ENCODE measurements at places on chromosomes 7 and 10.

DNA sequence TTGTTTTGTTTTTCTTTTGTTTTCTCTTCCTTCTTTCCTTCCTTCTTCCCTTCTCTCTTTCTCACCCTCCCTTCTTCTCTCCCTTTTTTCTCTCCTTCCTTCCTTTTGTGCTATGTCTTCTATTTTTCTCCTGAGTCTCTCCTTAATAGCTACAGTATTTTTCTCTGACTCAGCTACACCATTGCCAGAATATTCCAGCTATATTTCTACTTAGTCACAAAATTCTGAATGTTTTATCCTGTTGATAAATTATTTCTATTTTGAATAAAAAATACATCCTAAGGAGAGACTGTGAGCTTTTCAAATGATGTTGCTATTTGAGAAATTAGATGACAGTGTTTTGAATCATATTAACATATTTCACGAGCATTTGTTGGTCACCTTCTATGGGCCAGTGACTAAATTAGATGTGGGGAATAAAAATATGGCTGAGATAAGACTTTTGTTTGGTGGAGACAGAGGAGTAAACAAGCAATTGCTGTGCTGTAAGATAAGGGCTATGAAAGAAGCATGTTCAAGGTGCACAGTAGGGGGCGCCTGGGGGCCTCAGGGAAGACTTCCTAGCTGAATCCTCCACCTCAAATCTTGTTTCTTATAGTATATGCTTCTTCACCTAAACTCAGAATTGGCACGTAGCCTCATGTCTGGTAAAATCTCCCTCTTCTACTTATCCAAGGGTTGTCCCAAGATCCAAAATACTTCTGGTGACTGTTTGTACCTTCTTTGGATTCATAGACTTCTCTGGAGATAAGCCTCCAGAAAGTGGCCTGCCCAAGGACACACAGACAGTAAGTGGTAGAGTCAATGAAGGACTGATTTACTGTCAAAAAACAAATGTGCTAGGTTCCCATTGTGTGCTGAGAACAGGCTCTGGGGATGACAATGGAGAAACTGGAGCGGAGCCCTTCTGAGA is 115.5 kb upstream of the CREB5 start:
- DNase-seq = peak; percentile 17

DNA sequence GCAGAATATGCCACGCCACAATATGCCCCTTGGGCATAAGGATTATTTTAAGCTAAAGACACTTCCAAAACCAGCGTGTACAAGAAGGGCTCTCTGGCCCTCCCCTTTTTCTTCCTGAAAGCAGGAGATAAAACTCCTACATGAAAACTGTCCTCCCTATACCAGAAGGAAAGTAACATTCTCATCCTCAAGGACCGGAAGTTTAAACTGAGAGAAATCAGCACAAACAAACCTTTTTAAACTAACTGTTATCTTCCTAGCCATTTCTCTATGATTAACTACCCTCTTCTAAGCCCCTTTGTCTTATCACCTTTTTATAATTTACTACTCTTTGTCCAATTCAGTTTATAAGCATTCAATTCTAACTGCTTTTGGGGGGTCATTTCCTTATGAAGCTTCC is 16.4 kb upstream of the RAPGEF5 start:
- DNase-seq = no peak

- DNase-seq = no peak
These were observed 734.7 kb downstream of the KCNMA1 start for GRCh38 chr10:76902949-76903348.

DNA sequence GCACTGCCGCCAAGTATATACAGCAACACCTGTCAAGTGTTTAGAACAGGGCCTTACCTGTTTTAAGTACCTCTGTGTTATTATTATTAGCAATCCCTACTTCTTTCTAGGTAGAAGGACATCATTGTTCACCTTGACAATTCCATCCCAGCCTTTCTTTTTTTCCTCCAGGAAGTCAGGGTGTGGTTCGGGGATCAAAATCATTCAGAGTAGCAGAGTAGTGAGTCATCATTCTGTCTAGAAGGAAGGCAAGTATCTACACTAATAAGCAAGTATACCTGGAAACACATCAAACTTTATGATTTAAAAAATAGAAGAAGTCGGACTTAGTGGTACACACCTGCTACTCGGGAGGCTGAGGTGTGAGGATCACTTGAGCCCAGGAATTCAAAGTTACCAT is 25.5 kb upstream of the CAPZA2 start:
- no peak for DNase-seq

DNA sequence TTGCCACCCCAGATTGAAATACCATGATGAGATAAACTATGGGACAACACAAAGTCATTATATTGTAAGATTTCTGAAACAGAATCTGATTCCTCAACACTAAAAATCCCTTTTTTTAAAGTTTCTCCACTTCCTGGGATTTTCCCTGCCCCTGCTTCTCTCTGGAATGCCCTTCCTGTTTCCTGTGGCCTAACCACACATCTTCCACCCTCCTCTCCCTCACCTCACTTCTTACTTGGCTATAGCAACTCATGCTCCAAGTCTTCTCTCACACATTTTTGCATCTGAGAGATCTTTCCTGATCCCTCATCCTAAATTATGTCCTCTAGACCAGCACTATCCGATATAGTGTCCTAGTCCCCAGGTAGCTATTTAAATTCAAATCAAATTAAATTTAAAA is 4.1 kb upstream of the RELN start:
- no peak for DNase-seq

- DNase-seq = no peak
These were observed 255.1 kb upstream of the MKLN1 start for GRCh38 chr7:131072505-131073091.

DNA sequence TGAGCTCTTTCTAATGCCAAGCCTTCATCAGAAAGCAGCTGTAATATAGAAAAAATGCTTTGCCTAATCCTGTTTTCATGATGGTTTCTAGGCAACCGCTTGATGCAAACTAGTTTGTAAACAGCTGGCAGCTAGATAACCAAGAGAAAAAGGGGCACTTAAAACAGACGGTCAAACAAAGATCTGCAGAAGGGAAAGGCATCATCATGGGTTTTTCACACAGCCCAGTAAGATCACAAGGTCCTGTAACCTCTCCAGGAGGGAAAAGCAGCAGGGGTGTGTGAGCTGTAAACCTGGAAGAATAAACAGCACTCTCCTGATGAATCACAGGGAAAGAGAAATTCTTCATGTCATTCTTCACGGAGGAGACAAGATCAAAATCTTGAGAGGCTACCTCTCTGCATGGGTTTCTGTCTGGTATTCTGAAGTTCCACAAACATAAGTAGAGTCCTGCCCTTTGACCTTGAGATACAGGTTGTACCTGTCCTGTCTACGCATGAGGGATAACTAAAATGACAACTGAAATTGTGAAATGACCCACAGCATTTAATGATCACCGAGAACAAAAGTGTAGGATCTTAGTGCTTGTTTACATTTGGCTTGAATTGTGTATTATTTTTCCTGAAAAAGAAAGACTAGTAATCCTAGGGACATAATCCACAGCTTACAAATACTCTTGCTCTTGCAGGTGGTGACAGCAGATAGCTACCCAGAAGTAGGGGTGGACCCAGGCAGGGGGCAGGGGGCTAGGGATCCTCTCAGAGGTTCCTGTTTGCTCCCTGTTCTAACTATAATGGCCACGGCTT is 48.0 kb downstream of the CREB3L2 start:
- DNase-seq = no peak

DNA sequence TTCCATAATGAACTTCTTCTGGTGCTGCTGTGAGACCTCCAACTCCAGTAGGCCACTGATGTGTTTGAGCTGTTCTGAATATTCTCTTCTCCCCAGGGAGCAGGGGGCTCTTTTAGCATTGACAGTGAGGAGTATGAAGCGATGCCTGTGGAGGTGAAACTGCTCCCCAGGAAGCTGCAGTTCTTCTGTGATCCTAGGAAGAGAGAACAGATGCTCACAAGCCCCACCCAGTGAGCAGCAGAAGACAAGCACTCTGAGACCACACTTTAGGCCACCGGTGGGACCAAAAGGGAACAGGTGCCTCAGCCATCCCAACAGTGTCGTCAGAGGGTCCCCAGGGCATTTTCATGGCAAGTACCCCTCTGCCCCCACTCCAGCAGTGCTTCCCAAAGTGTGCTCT is 49.3 kb downstream of the DENND11 start:
- no peak for DNase-seq

GRCh38 chr7:149325248-149325647 is 63.3 kb downstream of the ZNF783 start:
- no peak for DNase-seq

DNA sequence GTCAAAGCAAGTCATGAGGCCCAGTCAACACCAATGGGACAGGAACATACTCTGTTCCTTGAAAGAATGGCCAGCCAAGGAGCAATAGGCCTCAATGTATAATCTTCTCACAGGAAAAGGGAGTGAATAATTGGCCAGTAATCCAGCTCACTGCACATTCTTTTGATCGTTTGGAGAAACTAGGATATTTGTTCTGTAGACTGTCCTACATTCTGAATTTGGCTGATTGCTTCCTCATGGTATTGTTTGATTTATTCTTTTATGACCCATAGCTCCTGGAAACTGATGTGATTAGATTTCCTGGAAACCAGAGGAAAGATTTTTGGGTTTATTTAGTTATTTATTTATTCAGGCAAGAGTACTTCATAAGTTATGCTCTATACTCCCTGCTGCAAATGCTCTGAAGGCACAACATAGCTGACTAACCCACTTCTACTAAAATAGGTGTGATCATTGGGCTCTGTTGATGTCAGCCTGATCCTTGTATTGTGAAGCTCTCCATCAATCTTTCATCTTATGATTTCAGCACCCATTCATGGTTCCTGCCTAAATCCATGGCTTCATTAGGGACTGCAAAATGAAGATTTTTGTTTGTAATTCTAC is 745.2 kb downstream of the SUGCT start:
- DNase-seq = no peak

DNA sequence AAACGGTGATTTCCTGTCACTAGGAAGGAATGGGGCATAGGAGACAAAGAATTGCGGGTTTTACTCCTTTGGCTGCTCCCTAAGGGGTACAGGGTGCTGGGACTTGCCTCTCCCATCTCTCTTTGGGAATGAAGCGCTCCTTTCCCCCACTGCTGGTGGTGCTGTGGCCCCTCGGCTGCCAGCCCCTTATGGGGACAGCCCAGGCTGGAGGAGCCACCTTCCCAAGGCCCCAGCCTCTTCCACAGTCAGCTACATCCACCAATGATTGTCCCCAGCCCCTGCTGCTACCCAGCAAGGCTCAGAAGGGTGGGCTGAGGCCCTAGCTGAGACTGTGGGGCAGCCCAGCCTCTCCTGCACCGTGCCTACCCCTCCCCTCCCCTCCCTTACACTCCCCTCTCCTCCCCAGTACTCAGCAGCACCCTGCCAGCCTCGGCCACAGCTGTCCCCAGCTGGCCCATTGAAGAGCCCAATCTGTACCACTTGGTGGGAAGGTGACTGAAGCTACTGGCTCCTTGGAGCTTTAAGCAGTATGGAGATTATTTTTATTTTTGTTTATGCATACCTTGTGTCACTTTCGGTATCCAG is 19.0 kb downstream of the PRKAG2 start:
- DNase-seq = no peak

GRCh38 chr10:131269776-131270460 is 41.6 kb downstream of the TCERG1L start:
- no peak for DNase-seq

GRCh38 chr7:151388430-151388829 is 21.4 kb downstream of the WDR86 start:
- no peak for DNase-seq

DNA sequence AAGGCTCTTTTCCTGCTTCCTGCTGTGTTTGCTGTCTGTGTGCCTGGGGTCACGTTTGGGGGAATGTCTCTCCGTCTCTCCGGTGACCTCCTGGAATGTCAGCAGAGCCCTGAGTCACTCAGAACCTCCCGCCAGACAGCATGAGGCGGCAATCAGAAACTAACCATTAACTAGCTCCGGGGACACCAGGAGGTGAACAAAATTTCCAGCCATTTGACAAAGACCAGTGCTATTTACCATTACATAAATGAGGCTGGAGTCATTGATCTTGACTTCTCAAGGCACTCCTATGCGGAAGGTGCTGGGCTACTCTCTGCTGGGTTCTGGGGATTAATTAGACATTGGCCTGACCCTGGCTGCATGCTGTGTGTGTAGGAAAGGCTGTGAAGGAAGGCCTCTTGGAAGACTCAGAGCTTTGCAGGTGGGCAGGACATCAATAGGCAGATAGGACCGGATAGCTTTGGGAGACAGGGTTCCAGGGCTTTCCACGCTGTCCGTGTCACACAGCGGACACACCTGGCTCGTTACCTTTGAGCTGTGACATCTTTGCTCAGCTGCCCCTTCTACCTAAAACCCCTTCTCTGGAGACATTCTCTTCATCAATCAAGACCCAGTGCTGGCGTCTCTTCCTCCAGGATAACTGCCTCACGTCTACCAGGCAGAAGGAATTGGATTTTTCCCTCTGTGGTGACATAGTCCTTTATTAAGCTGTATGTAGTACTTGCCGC is 77.0 kb downstream of the PFKFB3 start:
- DNase-seq = no peak

- DNase-seq = no peak
These were observed 43.5 kb downstream of the STRA8 start for GRCh38 chr7:135277161-135277560.

DNA sequence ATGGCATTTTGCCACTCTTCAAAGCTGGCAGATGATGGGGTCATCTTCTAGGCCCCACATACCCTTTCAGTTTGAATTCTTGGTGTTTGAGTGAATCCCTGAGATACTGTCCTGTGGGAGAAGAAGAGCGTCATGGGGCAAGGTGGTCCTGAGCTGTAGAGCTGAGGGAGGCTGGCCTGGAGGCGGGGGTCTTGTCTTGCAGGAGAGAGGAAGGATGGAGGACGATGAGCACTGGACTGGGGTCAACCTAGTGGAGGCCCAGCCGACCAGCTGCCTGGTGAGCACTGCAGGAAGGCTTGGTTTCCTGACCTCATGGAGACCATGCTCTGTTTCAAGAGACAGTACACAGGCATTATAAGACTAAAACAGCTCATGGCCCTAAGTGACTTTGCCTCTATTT is 114.6 kb downstream of the TACC2 start:
- DNase-seq = no peak

DNA sequence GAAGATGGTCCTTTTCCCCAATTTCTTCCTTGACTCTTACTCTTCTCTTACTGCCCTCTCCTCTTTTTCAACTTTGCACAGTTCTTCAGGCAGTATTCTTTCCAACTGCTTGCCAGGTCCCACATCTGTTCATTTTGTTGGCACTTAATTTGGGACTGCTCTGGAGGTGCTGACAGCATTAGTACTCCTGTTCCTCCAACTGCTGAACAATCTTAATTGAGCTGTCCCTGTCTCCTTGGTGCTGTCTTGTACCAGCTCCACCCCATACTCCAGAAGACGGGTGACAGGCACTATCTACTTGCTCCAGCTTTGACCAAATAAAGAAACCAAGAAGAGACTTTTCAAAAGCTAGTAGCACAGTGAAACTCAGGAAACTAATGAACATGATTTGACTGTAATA is 160.0 kb downstream of the PDE1C start:
- no peak for DNase-seq

GRCh38 chr10:47238331-47239095 is 61.5 kb upstream of the GDF10 start:
- no peak for DNase-seq
